Calu3 (cell line): ENCODE measurements at places on chromosomes 5 and 9. TPM values are rescaled to one million over a fixed set of nuclear protein-coding genes. Genes with fewer than 3 reads are reported as not detected.

DNA sequence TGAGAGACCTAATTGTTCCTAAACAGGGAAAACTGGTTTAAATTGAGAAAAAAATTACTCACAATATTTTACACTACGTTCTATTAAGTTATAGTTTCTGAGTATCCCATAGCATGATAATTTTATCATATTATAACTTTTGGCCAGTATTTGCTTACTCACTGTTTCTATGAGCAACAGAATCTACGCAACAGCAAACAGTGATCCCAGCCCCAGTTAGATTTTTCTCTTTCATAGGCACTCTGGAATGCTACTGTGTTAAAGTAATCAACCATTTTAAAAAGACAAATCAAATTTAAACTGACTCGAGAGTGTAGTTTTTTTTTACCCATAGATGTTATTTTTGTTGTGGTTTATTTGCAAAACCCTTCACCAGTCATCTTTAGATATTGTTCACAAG lies 107.2 kb downstream of the XRCC4 start:
- no peak for DNase-seq

GRCh38 chr9:131524665-131525315 lies 6.3 kb downstream of the UCK1 start:
- DNase-seq: no peak

The RNF183 gene
- 0.76 and 1.5 TPM in 2 replicates for total RNA-seq

- DNase-seq: peak; percentile 30
These were observed 200.4 kb downstream of the LRRC70 start for GRCh38 chr5:62779010-62779422.

DNA sequence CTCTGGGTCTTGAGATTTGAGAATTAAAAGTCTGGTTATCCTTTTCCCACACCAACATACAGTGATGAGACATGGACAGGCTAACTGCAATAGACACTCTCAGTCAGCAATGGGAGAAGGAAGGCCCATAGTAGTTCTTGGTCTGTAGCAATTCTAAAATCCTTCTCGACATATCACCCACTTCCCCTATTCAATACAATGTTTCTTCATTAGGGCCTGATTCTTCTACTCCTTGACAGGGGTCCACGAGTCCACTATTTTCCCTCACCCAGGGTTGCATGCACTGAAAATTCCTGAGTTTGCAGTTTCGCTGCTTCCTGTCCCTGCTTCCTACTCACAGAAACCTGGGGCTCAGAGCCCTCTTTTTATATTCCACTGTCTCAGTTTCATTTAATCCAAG lies 402.8 kb downstream of the MAT2B start:
- DNase-seq: no peak

- DNase-seq: no peak
These were observed 16.5 kb upstream of the STXBP1 start for GRCh38 chr9:127595611-127596010.

DNA sequence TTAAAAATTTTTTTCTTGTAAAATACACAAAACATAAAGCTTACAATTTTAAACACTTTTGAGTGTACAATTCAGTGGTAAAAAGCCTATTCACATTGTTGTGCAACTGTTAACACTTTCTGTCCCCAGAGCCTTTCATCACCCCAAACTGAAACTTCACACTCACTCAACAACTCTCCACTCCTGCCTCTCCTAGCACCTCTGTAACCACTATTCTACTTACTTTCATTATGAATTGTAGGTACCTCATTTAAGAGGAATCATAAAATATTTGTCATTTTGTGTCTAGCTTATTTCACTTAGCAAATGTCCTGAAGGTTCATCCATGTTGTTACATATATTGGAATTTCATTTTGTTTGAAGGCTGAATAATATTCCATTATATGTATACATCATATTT lies 4.3 kb upstream of the ZNF510 start:
- no peak for DNase-seq

DNA sequence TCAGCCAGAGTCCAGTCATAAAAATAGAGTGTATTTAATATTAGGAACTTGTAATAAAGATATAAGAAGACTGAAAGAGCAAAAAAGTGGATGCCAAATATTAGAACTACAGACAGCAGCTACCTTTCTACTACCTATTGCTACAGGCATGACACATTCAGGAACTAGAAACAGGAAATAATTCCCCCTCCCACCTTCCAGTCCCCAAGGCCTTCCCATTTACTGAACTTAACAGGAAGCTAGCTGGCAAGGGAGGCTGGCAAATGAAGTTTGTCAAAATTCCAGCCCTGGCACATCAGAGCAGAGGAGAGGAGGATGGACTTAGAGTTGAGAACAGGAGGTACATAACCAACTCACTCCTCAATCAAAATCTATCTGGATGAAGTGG lies 50.2 kb upstream of the RIC1 start:
- DNase-seq: no peak

DNA sequence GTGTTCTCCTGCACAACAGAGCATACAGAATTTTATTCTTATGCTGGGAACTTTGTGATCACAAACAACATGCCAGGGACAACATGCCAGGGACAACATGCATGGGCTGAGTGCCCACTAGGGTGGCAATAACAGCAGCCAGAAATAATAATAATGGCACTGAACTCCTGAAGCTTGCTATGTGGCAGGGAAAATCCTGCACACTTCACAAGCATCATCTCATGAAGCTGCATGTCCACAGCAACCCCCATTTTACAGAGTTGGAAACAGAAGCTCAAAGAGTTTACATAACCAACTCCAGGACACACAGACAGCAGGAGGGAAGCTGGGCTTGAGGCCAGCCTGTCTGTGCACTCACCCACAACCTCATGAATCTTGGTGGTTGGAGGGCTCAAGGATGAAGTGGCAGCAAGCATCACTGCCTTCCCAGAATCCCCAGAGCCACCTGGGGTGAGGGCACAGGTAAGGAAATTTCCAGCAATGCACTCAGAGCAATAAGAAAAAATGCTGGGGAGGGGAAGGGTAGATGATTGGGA lies 111.4 kb downstream of the GABBR2 start:
- DNase-seq: no peak

DNA sequence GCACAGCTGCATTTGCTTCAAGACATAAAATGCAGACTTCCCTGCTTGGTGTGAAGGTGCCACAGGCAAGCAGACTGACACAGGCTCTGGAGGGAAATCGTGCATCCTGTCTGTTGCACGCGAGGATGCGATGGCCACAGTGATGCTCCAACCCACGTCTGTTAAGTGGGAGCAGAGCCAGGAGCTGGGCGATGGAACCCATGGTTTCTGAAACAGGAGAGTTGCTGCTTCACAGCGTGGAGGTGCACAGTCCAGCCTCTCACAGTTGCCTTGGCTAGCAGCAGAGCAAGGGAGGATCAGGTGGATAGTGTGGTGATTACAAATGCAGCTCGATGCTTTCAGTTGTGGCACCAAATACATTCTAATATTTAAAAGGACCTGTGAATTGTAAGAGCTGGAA lies 108.8 kb downstream of the TENT4A start:
- no peak for DNase-seq

DNA sequence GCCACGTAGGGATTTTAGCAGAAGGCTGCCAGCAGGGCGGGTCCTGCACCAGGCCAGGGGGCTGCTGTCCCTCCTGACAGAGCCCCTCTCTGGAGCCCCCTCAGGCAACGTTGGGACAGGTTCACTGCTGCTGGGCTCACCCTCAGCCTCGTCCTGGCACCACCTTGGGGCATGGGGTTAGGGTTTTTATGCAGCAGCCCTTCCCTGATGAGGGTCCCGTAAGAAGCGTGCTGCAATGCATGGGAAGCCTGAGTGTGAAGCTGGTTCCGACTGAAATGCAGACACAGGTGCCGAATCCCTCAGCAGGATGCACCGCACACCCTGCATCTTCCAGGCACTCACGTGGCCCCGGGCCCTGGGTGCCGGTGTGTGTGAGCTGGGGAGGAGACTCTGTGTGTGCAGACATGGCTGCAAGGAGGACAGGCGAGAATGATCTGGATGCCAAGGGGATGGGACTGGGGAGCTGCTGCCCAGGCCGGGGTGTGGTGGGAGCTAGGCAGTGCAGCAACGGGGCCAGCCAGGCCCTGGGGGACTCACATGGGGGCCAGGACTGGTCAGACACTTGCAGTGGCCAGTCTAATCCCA lies 27.1 kb downstream of the ZDHHC11B start:
- no peak for DNase-seq

The SPATA31D4 gene
- not detected in 2 replicates for total RNA-seq

GRCh38 chr5:112693301-112693700 lies 44.4 kb upstream of the APC start:
- no peak for DNase-seq

DNA sequence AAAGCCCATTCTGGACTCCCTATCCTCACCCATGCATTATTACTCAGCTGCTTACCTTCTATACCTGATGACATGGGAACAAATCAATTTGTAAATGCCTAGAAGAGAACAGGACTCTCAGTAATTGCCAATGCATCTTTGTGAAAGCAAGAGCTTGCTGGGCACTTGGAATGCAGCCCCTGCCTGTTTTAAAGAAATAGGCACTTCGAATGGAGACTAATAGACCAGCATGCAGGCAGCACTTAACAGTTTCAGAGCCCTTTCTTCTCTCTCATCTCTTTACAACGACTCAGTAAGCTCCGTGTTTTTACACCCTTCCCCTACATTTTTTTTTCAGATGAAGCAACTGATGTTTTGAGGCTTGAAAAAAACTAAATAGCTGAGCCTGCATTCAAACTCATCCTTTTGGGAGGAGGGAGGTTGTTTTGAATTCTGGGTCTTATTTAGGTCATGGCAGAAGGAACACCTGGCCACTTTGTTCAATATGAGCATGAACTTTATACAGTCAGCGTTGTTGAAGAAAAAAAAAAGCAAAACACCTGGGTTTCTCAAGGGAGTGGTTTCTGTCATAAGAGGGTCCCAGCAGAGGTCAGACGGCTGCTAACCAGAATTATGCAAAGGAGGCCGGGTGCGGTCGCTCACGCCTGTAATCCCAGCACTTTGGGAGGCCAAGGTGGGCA lies 34.6 kb upstream of the WHRN start:
- DNase-seq: no peak

The PDGFRB gene
- not detected in 2 replicates for total RNA-seq

The KLF4 gene
- total RNA-seq: 19.9 and 23.0 TPM in 2 replicates

The SMARCA2 gene
- total RNA-seq: 39.3 and 47.4 TPM in 2 replicates

The DAB2 gene
- 9.5 and 12.4 TPM in 2 replicates for total RNA-seq

The NR5A1 gene
- total RNA-seq: 0.12 TPM in 1 of 2 replicates, not detected in the other

DNA sequence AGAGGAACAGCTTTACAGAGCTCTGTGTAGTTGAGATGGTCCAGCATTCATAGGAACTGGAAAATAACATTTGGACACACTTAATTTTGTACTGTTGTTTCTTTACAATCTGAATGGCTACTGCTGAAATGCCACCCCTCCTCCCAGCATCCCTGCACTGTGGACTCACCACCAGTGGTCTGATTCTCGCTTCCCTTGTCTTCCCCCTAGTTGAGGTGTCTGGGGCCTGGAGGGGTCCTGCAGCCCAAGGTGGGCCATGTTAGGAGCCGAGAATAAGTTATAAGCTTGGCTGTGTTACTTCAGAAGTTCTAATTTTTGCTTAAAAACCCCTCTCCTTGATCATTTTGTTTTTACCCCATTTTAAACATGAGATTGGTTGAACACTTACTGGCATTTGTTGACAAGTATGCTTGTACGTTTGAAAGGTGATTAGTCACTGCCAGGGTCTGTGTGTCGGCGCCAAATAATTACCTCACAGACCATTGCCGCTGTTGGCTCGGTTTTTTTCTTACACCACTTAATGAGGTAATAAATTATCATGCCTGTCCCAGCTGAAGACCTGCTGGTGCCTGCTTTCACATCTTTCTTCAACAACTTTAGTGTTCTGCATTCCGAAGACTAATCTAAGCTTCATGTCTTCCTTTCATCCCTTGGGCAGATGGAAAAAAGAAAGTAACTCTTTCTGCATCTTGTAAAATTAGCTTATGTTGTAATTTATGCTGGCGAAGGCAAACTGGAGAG lies 65.8 kb downstream of the MCCC2 start:
- DNase-seq: no peak

DNA sequence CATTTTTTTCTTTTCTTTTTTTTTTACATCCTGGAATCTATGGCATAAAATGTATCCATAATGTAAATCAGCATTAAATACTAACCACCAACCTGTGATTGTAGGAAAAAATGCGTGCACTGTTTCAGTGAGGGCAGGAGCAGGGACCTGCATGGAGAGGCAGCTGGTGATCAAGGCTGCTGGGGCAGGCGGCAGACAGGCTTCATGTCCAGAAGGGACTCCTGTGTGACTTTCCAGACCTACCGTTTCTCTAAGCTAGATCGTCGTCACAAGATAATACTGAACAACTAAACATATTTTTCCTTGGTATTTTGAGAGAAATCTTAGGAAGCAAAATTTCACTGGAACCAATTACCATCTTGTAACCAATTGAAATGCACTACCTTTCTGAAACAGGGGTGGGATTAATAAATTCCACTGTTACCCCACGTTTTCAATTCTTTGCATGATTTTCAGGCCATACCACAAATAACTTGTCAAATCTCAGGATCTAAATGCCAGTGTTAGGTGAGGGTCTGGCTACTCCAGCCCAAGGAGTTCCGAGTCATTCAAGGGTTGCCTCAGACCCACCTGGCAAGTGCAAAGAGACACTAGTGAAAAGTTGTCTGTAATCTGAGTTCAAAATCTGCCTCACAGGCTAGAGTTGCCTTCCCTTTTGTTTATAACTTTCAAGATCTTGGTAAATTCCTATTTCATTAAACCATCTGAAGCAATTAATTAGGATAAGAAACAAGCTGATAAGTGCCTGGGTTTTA lies 198.2 kb downstream of the SEMA5A start:
- DNase-seq: no peak
